AML-193 (cell line): ENCODE measurements at places on chromosomes 16 and 17.

DNA sequence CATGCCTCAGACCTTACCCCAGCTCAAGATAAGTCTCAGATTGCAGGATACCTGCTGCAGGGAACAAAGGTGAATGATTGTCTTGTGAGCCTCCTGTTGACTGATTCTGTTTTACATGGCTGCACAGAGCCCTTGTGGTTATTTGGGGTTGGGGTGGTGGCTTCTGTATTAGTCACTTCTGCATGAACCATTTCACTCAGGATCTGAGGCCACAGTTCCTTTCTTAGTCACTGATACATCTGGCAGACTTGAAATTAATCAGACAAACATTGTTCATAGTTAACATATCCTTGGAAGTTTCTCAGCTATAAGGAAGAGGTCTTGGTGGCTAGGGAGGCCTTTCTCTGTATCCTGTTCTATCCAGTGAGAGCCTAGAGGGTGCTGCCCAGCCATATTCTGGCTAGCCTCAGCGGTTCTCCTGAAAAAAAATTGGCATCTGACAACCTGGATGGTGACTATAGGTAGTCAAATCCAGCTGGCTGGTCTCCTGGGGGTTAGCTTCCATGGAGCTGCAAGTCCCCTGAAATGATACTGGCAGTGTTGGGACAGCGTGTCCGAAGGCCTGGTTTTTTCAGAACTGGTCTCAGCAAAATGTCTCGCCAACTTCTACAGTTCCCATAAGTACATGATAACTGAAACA, 8.4 kb upstream of the PLK1 start:
- no peak for DNase-seq

GRCh38 chr16:67542464-67542863, 13.8 kb downstream of the RIPOR1 start:
- no peak for DNase-seq

DNA sequence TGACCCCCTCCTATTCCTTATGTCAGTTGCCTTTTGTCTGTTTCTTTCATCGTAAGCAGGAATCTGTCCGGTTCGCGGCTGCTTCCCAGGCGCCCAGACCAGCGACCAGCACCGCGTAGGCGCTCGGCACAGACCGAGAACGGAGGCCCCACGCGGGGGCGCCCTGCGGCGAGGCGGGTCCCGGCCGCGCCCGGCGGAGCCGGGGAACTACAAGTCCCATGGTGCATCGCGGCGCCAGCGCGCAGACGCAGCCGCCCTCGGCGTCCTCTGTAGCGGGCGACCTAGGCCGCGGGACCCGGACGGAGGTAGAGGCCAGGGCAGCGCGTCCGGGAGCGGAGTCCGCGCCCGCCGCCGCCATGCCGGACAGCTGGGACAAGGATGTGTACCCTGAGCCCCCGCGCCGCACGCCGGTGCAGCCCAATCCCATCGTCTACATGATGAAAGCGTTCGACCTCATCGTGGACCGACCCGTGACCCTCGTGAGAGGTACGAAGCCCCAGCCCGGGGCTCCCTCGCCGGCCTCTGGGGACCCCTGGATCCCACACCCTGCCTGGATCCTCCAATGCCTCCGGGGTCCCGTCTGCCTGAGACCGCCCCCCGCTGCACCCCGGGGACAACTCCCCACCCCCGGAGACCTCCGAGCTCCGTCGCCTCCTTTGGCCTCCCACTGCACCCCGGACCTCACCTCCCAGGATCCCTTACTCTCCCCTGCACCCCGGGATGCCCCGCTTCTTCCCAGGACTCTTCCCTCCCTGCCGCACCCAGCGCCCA, at the start of gene NDUFB10:
NDUFB10 (plus strand) TSS at position 270 of the 771 bp plus-strand sequence; CDS start at position 357, 87 bp downstream.
- DNase-seq, result peak; percentile 76

DNA sequence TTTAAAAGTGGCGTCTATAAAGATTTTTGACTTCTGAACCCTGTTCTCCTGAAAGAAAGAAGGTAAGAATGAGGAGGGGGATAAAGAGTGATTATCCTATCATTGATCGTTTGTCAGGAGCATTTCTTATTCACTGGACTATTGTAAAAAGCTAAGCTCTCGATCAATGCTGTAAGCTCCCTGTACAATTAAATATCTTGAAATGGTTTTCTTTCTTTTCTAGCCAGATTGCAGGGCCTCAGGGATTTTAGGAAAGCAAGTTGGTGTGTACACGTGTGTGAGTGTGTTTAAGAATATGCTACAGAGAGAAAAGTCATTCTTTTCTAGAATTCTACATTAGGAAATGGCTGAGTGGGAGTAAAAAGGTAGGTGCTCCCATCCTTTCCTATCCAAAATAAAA, 154.5 kb downstream of the AATF start:
- DNase-seq, result no peak
